ENCODE measurements at places on chromosomes 2 and 18. TPM values are rescaled to one million over a fixed set of nuclear protein-coding genes. Genes with fewer than 3 reads are reported as not detected.
A peak's percentile ranks its signal among the peaks of the same experiment; 100 is the strongest.

C2orf78 gene
- total RNA-seq: not detected

ATP6V1B1 gene
- 2.5 TPM for total RNA-seq

IL36RN gene
- not detected for total RNA-seq

ABCB11 gene
- total RNA-seq: under 0.01 TPM

DNA sequence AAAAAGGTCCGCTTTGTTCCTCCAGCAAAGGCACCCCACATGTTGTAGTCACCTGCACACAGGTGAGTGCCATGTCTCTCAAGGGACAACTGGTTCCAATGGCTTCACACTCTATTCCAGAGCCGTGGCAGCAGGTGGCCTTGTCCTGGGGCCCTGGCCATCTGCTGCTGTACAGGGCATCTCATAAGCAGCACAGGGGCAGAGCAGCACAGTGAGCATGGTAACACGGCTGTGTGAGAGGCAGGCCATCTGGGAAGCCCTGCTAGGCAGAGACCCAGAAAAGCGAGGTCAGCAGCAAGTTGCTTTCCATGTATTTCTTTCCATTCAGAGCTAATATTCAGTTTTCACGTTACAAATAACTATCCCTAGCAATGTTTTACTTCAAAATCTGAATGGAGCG lies 54.7 kb downstream of the CMPK2 start:
- no peak overlapping the region for H3K27ac ChIP-seq
- no peak overlapping the region for H3K4me3 ChIP-seq
- no peaks in the 10 kb centered on the region for H3K36me3 ChIP-seq
- no peak for DNase-seq

GRCh38 chr2:132462236-132462635 lies 45.6 kb downstream of the GPR39 start:
- no peaks in the 10 kb centered on the region for H3K27me3 ChIP-seq
- H3K4me3 ChIP-seq: no peak overlapping the region

- peak; percentile 82 for DNase-seq
- no peaks in the 10 kb centered on the region for H3K36me3 ChIP-seq
- H3K27me3 ChIP-seq: no peaks in the 10 kb centered on the region
Observed at GRCh38 chr2:180728928-180729559, 251.4 kb upstream of the UBE2E3 start.

GRCh38 chr2:128376241-128377041 lies 57.8 kb upstream of the HS6ST1 start:
- no peaks in the 10 kb centered on the region for H3K27me3 ChIP-seq
- H3K4me1 ChIP-seq: no peaks in the 10 kb centered on the region
- no peak overlapping the region for H3K27ac ChIP-seq
- no peak overlapping the region for H3K4me3 ChIP-seq
- H3K36me3 ChIP-seq: no peaks in the 10 kb centered on the region
- peak; percentile 83 for DNase-seq

DNA sequence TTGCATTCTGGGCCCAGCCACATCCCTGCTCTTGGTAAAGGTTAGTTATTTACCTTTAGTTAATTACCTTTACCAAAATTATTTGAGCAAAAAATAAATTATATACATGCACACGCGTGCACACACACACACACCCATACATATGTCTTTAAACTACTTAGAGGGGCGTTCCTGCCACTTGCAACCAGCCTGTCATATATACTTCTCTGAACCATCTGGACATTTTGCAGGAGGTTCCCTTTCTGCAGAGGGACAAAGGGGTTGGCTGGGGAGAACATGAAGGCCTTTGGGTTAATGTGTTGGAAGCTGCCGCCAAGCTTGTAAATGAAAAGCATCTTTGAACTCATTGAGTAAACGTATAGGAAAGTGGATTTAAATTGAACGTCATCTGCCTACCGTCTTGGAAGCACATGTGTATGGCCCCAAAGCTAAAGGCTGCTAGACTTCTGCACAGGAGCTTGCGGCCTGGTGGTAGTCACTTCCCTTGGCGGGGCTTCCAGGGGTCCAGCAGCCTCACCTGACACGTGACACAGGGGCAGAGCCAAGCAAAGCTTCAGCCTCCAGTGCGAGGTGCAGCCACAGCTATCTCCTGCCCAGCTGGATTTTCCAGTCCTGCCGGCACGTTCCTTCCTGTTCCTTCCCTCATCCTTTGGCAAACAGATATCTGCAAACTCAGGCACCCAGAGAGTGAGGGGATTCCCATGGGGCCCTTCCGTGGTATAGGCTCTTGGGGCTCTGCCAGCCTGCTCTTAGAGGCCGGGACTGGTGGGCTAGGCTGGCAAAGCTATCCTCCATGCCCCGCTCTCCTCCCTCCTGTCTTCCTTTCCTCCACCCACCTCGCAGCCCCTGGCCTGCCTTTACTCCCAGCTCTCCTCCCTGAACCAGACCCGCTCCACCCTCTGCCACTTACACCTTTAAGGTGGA lies 46.1 kb downstream of the SERTAD2 start:
- H3K27me3 ChIP-seq: no peaks in the 10 kb centered on the region
- no peak overlapping the region for H3K4me3 ChIP-seq
- no peak for DNase-seq
- H3K4me1 ChIP-seq: peaks cover 25% of the 10 kb centered on the region

DNA sequence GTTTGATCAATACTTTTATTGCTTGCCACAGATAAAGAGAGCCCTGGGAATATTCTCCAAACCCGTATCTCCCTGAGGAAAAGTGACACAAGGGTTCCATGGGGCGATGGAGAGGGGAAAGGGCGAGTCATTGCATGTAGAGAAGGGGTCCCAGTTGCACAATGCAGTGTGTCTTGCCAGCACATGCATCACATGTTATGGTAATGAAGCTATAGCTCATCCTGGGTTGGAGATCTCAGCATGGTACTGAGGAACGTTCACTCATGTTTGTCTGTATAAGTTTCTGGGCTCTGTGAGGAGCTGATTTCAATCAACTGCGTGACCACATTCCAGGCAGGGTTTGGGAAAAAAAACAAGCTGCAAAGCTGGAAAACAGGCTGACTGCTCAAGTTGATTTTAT lies 220.7 kb upstream of the MC4R start:
- no peaks in the 10 kb centered on the region for H3K27me3 ChIP-seq
- H3K27ac ChIP-seq: no peak overlapping the region
- H3K36me3 ChIP-seq: no peaks in the 10 kb centered on the region
- DNase-seq: no peak
- no peaks in the 10 kb centered on the region for H3K4me1 ChIP-seq
- no peak overlapping the region for H3K4me3 ChIP-seq

GRCh38 chr2:53177327-53177726 lies 590.3 kb upstream of the CHAC2 start:
- H3K36me3 ChIP-seq: no peaks in the 10 kb centered on the region
- no peaks in the 10 kb centered on the region for H3K27me3 ChIP-seq
- no peak overlapping the region for H3K4me3 ChIP-seq

DNA sequence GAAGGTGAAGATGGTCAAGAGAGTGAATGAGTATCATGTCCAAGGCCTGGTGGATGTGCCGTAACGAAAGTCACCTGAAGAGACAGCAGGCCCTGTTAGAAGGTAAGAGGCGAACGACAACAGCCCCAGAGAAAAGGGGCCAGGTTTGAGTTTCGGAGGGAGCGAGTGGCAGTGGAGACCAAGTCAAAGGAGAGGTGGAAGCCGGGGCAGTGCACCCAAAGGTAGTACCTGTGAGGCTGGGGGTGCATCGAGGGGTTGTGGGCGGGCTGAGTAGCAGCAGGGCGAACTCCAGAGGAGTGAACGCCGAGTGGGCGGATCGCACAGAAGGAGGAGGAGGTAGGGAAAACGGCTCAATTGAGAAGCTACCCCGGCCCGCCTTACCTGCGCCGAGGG lies 358 bp downstream of the USP37 start:
- H3K4me3 ChIP-seq: peak overlapping the region; percentile 94
- H3K27ac ChIP-seq: peak overlapping the region; percentile 98
- peaks cover 31% of the 10 kb centered on the region for H3K4me1 ChIP-seq
- DNase-seq: no peak
- no peaks in the 10 kb centered on the region for H3K27me3 ChIP-seq

DNA sequence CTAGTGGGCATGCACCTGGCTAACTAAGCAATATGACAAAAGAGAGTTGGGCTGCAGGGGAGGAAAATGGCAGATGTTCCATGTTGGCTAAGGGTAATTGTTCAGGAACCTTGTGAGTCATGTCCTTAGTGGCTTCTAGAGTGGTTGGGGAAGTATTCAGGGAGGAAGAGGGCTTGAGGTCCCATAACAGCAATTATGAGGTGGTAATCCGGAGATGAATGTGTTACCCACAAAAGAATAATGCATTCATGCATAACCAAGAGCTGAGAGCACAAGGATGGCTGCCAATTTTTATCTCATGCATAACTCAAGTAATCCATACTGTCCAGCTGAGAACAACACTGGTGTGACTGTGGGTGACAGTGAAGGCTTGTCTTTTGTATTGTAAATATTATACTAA lies 42.9 kb downstream of the TMEFF2 start:
- H3K4me1 ChIP-seq: peaks cover 30% of the 10 kb centered on the region
- peak; percentile 60 for DNase-seq
- H3K27ac ChIP-seq: no peak overlapping the region
- no peak overlapping the region for H3K4me3 ChIP-seq

DNA sequence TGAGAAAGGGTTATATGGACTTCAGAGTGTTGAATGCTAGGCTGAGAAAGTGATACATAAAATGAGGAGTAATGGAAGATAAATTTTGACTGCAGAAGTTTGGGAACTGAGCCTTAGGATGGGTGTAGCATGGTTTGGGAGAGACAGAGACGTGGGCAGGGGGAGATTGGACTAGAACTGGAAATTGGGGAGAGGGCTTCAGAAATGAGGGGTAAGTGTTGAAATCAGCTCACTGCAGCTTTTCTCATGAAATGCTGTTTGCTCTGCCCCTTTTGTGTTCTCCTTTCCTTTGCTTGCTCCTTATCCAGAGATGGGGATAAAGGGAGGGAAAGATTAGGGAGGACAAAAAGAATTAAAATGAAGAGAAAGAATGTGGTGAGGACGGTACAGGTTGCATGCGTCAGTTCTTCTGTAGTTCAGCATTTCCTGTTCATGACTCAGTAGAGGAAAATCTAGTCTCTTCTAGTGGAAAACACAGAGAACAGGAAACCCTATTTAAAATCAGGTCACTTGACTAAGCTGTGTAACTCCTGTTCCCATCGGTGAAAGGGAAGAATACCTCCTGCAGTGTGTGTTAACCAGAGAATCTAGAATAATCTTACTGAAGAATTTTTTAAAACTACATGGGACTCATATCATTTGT lies 105.6 kb downstream of the CRIM1 start:
- peaks cover 77% of the 10 kb centered on the region for H3K4me1 ChIP-seq
- no peak overlapping the region for H3K4me3 ChIP-seq
- peak overlapping the region; percentile 90 for H3K27ac ChIP-seq

DNA sequence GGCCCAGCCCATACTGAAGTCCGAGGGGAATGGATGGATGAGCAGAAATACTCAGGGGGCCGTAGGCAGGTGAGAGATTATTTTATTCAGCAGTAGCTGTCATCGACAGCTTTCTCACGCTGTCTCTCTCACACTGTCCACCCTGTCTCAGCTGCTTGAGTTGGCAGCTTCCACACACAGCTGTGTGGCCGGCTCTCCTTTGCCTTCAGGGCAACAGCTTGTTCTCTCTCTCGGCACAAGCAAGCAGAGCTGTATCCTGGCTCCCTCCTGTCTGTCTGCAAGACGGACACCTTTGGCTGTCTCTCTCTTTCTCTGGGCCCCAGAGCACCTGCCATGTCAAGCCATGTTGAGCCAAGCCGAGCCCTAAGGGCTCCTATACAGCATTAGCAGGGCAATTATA lies 9.8 kb upstream of the PAPOLG start:
- no peak overlapping the region for H3K27ac ChIP-seq
- no peak for DNase-seq
- no peaks in the 10 kb centered on the region for H3K36me3 ChIP-seq
- no peaks in the 10 kb centered on the region for H3K27me3 ChIP-seq

GRCh38 chr2:159612255-159612901 lies 4.0 kb downstream of the BAZ2B start:
- DNase-seq: no peak
- no peaks in the 10 kb centered on the region for H3K27me3 ChIP-seq
- peaks cover 10% of the 10 kb centered on the region for H3K4me1 ChIP-seq
- H3K4me3 ChIP-seq: no peak overlapping the region
- no peak overlapping the region for H3K27ac ChIP-seq

- peak overlapping the region; percentile 73 for H3K4me3 ChIP-seq
- H3K4me1 ChIP-seq: peaks cover 10% of the 10 kb centered on the region
- peak overlapping the region; percentile 72 for H3K27ac ChIP-seq
Observed at GRCh38 chr18:24138409-24138788, 463 bp upstream of the CABYR start.

DNA sequence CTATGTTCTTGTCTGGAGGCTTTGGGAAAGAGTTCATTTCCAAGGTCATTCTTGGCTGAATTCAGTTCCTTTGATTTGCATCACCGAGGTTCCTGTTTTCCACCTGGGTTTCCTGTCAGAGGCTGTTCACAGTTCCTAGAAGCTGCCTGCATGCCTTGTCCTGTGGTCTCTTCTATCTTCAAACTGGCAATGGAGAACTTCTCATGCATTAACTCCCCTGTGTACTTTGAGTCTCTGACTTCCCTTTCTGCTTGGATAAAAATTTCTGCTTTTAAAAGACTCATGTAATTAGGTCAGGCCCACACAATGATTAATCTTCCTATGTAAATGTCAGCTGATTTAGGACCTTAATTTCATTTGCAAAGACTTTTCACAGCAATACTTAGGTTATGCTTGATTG lies 499.3 kb upstream of the FANCL start:
- no peak overlapping the region for H3K27ac ChIP-seq
- no peaks in the 10 kb centered on the region for H3K4me1 ChIP-seq
- H3K27me3 ChIP-seq: no peaks in the 10 kb centered on the region
- H3K36me3 ChIP-seq: no peaks in the 10 kb centered on the region
- DNase-seq: no peak
